Activated T-helper 17 cell treated with anti-CD3 and anti-CD28 coated beads, Interleukin-2, amount 50 U/mL, for 72 hours (primary cell): ENCODE measurements at places on chromosomes 4 and X. TPM values are rescaled to one million over a fixed set of nuclear protein-coding genes. Genes with fewer than 3 reads are reported as not detected.

DNA sequence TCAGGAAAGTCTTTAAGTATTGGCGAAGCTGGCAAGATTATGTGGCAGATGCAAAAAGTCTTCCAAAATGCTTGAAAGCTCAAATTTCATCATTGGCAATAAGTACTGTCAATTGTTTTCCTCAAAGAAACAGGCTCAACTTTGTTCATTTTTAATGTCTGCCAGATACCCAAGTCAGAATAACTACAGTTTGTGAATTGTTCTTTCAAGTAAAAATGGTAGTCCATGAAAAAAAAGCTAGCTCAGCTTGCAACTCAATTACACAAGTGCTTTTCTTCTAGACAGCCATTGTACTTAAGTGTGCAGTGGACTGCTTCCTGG is 70.5 kb downstream of the AFF1 start:
- no peaks in the 10 kb centered on the region for H3K27me3 ChIP-seq
- no peak for ATAC-seq
- H3K4me1 ChIP-seq: peaks cover 34% of the 10 kb centered on the region
- peak overlapping the region; percentile 95 for H3K4me3 ChIP-seq

KLB gene
- not detected for total RNA-seq

GRCh38 chr4:113941836-113942235 is 37.6 kb downstream of the ARSJ start:
- ATAC-seq: no peak
- no peaks in the 10 kb centered on the region for H3K27me3 ChIP-seq
- peaks cover 12% of the 10 kb centered on the region for H3K4me1 ChIP-seq
- H3K27ac ChIP-seq: no peak overlapping the region
- H3K36me3 ChIP-seq: no peaks in the 10 kb centered on the region

GAB1 gene
- 0.48 TPM for total RNA-seq

TMPRSS11F gene
- total RNA-seq: not detected

DNA sequence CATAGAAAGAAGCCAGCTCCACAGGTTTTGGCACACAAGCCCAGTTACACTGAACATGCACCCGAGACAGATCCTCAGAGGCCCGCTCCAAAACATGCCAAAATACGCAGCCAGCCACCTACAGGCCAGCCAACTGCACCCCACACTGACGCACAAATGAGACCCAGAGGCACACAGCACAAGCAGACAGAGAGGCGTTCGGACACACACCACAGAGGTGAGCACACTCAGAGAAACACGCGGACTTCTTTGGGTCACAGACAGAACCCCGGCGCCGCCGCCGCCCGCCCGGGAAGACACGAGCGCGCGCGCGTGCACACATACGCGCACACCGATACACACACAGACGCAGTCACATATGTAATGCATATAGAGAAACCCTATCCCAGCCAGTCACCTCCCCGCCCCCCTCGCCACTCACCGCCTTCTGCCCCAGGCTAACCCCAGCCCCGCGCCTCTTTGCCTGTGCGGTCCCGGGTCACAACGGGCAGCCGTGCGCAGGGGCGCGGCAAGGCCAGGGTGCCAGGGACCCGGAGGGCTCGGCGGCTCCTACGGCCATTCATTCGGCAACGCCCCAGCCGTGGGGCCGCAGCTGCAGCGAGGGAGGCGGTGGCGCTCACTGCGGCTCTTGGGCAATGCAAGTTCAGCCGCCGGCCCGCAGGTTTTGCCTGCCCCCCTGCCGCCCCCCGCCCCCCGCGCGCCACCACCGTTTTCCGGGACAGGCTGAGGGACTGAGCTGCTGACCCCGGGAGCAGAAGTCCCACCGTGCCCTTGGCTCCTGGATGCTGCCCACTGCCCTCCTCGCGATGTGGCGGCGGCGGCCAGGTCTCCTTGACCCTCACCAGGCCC is 553 bp downstream of the SEPTIN6 start:
- peak overlapping the region; percentile 97 for H3K27ac ChIP-seq
- peak; percentile 56 for ATAC-seq
- H3K27me3 ChIP-seq: no peaks in the 10 kb centered on the region
- H3K36me3 ChIP-seq: peaks cover 51% of the 10 kb centered on the region
- H3K4me3 ChIP-seq: peak overlapping the region; percentile 95
- no peaks in the 10 kb centered on the region for H3K4me1 ChIP-seq

HSFX3 gene
- total RNA-seq: not detected
